Activated naive CD4-positive, alpha-beta T cell treated with anti-CD3 and anti-CD28 coated beads, Interleukin-2, amount 50 U/mL, for 72 hours (primary cell): ENCODE measurements at places on chromosomes 3 and 15.

GRCh38 chr15:82790321-82790720 is 15.5 kb downstream of the FSD2 start:
- DNase-seq, result no peak

DNA sequence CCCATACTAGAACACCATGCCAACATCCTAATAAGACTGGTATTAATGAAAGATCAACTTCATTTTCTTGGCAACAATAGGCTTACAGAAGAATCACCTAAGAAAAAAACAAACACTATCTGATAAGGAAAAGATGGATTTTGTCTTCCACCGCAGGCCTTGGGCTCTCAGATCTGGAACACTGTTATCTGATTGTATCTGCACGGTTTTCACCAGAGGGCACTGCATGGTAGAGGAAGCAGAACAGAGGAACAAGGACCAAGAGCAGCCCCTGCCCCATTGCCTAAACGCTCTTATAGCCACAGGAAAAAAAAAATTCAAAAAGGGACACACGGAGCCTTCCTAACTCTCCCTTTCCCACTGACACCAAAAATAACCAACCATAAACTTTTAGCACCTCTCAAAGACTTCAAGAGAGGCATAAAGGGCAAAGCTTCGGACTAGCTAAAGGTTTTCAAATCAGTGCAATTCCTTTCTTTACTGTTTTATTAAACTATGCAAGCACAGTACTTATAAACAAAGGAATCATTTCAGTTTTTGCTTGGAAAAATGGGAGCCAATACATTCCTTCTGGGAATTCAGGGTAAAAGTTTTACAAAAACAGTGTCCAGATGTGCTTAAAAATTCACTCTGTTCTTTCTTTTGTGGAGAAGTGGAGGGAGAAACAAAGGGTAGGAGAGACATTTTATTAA is 23.3 kb downstream of the IL17RD start:
- DNase-seq, result no peak

DNA sequence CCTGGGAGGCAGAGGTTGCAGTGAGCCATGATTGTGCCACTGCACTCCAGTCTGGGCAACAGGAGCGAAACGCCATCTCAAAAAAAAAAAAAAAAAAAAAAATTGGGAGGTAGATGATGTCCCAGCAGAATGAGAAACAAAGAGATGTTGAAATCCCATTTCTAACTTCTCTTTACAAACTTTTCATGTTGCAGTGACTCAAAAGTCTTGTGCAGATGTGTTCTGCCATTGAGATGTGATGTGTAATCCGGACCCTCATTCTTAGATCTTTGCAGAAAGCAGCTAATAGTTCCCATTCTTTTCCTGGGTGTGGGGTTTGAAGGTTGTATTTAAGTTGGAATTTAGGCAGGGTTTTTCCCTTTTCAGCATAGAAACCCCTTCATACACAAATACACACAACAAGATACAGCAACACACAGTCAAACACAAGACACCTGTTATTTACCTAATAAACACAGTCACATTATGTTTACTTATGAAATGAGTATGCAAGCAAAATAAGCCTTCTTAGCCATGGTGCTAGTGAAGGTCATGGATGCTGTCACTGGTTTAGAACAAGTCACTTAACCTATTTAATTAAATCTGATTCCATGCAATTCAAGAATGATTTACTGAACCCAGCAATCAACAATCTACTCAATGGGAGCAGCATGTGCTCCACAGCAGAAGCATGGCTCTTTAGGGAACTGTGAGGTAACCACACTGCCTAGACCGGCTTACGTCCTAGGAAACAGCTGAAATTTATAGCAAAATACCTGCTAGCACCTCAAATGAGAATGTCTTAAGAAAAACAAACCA is 14.9 kb downstream of the SIAH2 start:
- DNase-seq, result no peak

DNA sequence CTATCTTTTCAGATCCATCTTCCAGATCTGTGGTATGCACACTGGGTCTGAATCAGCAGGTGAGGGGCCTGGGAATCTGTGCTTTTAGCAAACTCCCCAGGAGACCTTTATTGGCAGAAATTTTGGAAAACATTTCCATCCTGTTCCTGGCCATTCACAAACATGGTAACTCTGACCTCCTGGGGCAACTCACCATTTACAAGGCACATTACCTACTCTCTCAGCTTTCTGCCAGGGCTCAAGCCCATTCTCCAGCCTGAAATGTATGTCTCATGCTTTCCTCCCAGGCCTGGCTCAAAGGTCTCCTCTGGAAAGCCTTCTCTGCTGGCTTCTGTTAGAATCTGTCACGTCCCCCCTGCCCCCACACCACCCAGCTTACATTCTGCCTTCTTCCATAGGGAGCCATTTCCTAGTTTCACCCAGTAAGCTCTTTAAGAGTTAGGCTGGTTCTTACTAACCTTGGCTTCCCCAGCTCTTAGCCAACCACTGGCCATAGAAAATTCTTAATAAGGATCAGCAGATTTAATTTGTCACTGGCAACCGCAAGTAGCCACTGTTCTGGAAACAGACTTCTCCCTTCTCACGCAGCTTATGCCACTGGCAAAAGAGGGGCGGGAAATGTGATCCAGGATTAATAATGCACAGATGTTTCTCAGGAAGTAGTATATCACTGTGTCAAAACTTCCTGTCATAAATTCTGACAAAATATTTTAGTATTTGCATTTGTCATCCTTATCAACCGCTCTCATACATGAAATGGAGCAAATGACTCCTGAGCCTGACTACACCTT is 55.0 kb downstream of the RORA start:
- DNase-seq, result no peak

DNA sequence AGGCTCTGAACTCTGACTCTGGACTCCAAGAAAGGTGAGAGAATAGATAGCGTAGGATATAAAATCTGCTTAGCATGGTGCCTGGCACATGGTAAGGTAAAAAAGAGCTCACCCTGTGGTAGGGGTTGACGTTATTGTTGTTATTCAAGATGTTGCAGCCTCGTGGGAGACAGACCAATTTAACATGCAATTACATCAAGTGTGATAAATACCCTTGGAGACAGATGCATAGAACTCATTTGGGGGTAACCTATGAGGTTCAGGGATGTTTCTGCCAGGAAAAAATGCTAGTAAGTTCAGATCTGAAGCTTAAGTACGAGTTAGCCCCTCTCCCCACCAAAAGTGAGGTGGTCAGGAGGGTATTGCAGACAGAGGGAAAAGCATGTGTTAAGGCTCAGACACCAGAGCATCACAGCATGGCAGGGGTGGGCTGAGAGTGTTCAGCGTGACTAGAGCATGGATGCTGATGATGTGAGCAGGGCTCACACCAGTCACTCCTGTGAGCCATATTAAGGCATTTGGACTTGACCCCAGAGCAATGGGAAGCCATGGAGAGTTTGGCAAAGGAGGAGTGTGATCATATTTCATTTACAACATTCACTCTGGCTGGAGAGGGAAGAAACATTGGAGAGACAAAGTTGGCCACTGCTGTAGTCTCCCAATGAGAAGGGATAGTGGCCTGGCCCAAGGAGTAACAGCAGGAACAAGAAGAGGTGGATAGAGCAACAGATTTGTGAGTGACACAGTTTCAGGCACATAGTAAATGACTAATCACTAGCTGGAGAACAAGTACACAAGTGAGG is 181.0 kb downstream of the UACA start:
- DNase-seq, result no peak

GRCh38 chr3:122993124-122993978 is 34.2 kb downstream of the SEMA5B start:
- no peak for DNase-seq

GRCh38 chr3:100113723-100114412 is 433 bp downstream of the FILIP1L start:
- DNase-seq, result no peak

GRCh38 chr15:44300572-44300971 is 12.1 kb downstream of the GOLM2 start:
- DNase-seq, result no peak

- no peak for DNase-seq
Observed at GRCh38 chr15:93826790-93827189, 404.6 kb upstream of the MCTP2 start.

- no peak for DNase-seq
Observed at GRCh38 chr15:57012556-57012955, 94.1 kb downstream of the TCF12 start.

DNA sequence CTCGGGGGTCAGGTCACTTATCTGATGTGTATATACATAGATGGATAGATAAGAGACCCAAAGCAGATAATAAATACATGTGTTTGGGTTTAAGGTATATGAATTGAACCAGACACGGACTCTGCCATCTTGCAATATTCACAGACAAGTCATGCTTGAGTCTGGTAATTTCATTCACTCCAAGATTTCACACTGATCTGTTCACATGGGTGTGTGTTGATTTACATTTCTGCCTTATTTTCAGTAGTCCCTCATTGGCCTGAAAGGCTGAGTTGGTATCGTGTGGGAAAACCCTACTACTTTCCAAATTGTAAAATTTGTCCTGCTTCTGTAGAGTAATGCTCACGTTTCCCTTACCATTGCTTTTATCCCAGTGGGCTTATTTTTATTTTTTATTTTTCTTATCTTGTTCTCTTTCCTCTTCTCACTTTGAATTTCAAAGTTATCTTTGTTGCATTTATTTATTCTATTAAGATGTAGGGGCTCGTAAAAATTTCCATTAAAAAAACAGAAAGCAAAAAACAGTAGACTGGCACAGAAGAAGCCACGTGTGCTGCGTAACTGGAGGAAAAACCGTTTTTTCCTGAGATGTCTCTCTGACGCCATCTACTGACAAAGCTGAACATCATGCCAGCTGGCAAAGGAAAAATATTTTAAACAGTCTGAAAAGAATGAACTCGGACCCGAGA is 10.8 kb upstream of the MFSD1 start:
- no peak for DNase-seq

DNA sequence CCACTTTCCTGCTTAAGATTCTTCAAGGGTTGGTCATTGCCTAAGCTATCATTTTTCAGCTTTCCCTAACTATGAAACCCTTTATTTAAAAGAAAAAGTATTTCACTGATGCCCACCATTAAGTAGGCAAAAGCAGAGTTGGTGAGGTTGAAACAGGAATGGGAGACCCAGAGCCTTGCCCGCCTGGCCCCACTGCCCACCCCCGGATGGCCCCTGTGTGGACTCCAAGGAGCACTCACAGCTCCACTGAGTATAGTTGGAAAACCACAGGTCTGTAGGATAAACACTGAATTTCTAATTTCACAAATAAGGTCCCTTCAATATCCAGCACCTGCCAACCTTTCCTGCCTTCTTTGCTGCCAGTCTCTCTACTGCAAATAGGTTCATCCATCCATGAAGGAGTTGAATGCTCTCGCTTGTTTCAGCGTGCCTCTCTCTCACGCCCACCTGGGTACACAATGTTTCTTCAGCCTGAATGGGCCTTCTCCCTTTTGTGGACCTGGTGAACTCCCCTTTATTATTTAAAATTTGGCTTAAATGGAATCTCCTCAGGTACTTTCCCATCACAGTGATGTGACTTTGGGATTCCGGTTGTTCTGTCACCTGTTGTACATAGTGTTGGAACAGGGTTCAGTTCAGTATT is 8.7 kb upstream of the ACAP2 start:
- no peak for DNase-seq
